ENCODE measurements at places on chromosomes 3 and 15.

DNA sequence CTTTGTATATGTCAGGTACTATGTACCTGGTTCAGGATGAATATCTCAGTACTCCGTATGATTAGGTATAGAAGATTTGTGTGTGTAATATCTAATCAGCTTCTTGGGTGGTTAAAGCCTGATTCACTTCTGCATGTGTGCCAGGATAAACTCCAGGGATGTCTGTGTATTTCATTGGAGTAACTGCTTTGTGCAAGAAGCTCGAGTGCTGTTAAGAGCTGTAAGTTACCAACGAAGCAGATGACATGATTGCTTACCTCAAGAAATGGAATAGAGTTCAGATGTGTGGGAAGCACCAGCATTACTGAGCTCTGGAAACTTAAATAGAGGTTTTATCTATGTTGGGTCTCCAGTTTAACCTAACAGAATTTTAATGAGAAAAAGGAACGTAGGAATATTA is 23.7 kb downstream of the FAM98B start:
- DNase-seq = no peak

- no peak for DNase-seq
These were observed 103.5 kb upstream of the CCDC54 start for GRCh38 chr3:107273771-107274170.

- no peak for DNase-seq
These were observed 17.8 kb downstream of the ALPK3 start for GRCh38 chr15:84834969-84835368.

GRCh38 chr3:81320862-81321261 is 440.6 kb downstream of the GBE1 start:
- DNase-seq = no peak

DNA sequence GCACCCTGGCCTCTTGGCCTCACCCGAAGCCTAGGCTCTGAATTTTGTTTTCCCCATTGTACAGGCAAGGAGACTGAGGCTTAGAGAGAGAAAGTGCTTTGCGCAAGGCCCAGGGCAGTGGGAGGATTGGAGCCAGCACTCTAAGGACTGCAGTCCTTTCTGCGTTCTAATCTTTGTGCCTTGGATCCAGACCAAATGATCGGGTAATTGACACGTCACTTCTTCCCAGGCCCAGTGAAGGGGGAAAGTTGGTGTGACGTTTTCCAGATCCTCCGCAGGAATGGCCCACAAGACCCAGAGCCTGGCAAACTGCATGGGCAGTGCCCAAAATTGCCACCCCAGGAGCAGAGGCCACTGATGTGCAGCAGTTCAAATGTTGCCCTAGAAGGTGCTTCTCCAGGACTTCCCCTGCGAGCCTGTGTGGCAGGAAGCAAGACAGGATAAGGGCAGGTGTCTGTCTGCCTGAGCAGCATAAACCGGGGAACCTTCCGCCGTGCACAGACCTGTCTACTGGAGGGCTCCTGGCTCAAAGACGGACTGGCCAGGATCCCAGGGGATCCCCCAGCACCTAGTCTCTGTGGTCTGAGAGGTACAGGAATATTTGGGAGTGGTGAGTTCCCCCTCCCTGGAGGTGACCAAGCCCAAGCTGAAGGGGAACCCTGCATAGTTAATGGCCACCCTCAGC is 194.5 kb upstream of the TLE3 start:
- DNase-seq = no peak

GRCh38 chr15:66196602-66197001 is 56.9 kb downstream of the MEGF11 start:
- DNase-seq = no peak

- no peak for DNase-seq
These were observed 284.3 kb downstream of the UACA start for GRCh38 chr15:70479056-70479455.

GRCh38 chr3:126472277-126473006 is 3.2 kb downstream of the ZXDC start:
- peak; percentile 91 for DNase-seq

DNA sequence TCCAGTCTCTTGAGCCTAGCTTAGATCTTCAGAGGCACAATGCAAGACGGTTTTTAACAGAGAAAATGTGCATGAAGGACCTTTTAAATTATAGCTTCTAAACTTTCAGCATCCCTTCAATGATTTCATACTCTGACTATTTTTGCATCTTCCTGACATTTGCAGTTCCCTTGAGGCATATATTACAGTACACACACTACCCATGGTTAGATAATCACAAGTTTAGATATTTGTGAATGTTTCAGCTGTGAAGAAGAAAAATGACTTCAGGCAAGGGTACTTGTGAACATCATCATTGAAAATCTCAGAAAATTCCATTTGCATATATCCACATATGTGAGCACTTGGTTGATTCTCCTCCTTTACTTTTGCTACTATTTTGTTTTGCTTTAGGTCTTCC is 341.5 kb downstream of the ROBO2 start:
- no peak for DNase-seq

DNA sequence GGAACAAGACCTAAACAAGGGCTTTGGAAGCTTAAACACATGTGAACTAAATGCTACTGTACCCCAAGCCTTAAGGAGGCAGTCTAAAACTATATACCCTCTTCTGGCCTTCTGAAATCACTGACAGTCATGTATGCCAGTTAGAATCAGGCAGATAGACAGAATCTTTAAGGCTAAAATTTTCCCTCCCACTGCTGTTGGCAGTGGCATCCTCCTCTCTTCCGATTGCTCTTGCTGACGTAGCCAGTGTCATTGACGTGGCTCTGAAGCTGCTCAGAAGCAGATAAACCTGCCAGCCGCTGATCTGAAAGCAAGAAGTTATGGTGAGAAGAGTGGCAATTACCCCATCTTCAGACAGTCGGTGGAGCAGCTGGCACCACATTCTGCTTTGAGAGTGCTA is 3.3 kb downstream of the RYR3 start:
- DNase-seq = no peak

DNA sequence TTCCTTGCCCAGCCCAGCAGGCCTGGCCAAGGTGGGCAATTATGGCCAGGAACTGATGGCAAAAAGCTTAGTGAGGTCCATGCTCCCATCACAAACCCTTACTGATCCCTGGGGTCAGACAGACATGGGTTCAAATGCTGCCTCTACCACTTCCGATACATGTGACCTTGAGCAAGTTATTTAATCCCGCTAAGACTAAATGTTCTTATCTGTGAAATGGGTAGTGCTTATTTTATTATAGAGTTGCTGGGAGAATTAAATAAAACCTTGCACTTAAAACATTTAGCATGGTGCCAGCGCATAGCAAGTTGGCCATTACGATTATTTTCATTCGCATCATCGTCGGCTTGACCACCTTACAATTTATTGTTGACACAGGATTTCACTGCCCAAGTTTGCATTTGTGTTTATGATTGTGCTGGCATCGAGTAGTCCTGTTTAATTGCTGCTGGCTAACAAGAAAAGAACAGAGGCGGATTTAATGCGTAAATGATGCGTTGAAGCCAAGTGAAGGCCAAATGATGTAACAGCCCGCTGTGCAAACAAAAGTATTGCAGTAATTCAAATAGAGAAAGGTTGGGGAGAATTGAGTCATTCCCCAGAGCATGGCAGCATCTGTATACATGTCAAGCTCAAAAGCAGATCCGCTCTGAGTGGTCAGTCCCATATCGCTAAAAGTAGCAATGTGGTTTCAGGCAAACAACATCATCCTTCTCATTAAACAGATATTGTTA is 7.3 kb upstream of the FURIN start:
- DNase-seq = peak; percentile 10

- DNase-seq = peak; percentile 67
These were observed at the start of gene SLCO3A1 for GRCh38 chr15:91853511-91853947. SLCO3A1 (plus strand) TSS chr15:91853708.

DNA sequence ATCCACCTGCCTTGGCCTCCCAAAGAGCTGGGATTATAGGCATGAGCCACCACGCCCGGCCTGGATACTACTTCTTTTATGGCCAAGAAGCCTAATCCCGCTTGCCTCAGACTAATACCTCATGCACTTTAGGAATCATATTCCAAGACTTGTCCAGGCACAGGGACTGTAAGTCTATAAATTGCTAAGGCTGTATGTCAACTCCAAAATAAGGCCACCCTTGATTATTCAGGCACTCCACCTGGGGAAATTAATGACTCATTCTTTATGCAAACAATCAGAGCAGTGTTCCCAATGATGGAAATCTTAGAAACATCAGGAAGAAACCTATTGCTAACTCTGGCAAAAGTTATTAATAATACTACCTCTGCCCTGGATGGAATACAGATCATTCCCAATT is 98.4 kb downstream of the ERC2 start:
- DNase-seq = no peak

- DNase-seq = no peak
These were observed 387.3 kb downstream of the EPHA3 start for GRCh38 chr3:89494734-89495133.

DNA sequence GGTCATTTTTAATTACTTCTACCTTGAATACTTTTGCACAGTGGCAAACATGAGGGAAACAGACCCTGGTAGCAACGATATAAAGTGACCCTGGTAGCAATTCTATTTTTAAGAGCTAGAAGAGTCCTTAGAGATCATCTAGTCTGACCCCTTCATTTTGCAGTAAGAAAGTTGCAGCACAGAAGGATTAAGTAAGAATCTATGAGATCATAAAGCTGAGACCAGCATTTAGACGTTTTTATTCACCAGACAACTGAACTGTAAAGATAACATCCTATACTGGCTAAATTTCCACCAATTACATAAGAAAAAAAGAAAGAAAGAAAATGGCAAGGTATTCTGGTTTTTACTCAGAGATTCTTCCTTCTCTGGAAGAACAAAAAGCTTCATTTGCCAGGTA is 49.9 kb downstream of the LRRFIP2 start:
- no peak for DNase-seq

- DNase-seq = peak; percentile 33
These were observed 8.4 kb upstream of the ANP32A start for GRCh38 chr15:68829068-68829467.

- DNase-seq = no peak
These were observed 250.1 kb upstream of the LYSMD4 start for GRCh38 chr15:99983171-99983885.

- peak; percentile 78 for DNase-seq
These were observed 102.7 kb upstream of the CHD2 start for GRCh38 chr15:92797168-92798052.

DNA sequence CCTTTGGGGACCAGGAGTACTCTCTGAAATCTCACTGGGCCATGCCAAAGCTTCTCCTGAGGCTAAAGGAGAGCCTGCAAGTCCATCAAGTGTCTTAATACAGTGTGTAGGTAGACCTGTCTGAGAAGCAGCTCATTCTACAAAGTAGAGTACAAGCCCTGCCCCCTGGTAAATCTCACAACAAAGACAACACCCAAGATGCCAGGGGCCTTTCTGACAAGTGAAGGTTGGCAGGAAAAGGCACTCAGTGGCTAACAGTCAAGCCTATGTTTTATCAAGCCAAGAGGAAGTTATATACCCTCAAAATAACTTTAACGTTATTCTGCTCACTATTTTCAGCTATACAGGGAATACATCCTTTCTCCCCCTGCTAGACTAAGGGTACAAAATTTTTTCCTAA is 58.3 kb downstream of the NMNAT3 start:
- DNase-seq = no peak

DNA sequence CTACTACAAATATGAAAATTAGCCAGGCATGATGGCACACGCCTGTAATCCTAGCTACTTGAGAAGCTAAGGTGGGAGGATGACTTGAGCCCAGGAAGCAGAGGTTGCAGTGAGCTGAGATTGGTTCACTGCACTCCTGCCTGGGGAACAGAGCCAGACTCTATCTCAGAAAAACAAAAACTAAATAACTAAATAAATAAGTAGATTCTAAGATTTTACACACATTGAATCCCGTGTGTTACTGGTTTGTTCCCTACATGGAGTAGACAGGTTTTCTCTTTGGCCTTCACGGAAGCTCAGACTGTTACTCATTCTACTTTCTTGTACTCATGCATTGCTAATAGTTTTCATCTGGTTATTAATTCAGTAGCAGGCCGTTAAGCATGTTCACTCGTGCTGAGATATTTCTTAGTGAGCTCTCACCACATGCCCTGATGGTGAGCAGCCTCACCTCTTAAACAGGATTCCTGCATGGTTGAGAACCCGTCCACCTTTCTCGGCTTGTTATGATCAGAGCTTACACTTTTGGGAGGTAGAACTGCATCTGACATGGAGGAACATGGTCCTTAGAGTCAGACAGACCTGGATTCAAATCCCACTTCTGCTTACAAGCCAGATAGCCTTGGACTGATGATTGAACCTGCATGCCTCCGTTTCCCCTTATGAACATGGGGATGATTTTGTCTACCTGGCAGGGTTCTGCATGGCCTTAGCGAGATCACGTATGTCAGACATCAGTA is 49.1 kb downstream of the CMTM7 start:
- peak; percentile 44 for DNase-seq

- DNase-seq = no peak
These were observed 42.6 kb downstream of the PHLDB2 start for GRCh38 chr3:111901637-111902036.

DNA sequence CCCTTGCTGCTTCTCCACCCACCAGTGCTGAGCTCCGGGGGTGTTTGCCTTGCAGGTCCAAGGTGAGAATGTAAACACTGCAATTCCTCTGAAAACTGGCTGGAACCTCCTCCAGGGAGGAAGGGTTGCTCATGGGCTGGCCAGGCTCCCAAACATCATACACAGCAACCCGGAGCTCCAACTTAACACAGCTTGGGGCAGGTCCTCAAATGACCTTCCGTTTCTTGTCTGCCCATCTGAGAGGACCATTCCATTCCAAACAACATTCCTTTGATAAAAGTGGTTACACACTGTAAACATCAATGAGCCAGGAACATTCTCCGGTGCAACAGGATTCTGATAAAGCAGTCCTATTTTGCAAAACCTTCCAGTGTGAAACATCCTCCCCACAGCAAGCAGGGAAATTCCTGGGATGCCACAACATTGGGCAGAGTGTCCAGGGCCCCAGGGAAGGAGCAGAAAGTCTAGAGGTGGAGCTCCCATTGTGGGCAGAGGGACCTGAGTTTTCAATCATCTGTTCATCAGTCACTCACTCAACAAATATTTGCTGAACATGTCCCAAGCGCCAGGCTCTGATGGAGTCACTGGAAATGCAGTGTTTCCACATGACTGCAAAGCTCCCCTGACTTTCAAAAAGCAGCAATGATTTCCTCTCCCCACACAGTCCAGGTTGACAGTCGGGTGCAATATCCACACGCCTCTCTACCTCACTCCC is 7.3 kb upstream of the HEG1 start:
- peak; percentile 99 for DNase-seq
